ENCODE measurements at places on chromosomes 11 and 22.
A peak's percentile ranks its signal among the peaks of the same experiment; 100 is the strongest.

DNA sequence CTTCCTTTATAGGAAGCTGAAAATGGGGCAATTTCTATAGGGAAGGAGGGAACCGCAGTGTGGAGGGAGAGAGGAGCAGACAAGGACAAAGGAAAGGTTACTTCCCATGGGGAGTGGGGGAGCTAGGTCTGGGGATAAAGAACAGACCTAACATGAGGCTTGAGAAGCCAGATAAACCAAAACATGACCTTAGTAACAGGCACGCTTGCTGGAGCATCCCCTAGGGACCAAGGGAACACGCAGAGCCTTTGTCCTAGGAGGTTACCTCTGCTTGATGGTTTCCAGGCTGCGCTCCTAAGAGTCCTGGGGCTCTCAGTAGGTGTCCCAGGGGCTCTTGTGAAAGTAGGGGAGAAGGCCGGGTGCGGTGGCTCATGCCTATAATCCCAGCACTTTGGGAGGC is 271.4 kb upstream of the NCAM1 start:
- no peak for DNase-seq

- no peak for DNase-seq
Measured at GRCh38 chr11:108973402-108974162, 308.7 kb downstream of the DDX10 start.

DNA sequence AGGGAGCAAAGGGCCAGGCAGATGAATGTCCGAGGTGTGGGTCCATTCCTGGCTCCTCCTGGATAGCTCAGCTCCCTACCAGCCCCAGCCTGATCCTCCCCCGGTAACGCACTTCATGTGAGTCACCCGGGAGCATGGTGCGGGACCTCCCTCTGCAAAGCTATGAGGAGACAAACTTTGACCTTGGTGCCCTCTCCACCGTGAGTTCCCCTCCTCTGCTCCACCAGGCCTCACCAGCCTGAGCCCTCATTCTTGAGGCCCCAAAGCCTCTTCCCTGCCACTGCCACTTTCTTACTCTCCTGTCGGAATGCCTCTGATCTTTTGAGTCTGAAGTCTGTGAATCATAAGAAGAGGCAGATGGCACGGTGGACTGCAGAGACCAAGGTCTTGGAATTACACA is 37.4 kb upstream of the CD82 start:
- no peak for DNase-seq

GRCh38 chr22:44775862-44776261 is 23.5 kb downstream of the ARHGAP8 start:
- no peak for DNase-seq

GRCh38 chr11:97454988-97455387 is 1065.2 kb downstream of the JRKL start:
- no peak for DNase-seq

DNA sequence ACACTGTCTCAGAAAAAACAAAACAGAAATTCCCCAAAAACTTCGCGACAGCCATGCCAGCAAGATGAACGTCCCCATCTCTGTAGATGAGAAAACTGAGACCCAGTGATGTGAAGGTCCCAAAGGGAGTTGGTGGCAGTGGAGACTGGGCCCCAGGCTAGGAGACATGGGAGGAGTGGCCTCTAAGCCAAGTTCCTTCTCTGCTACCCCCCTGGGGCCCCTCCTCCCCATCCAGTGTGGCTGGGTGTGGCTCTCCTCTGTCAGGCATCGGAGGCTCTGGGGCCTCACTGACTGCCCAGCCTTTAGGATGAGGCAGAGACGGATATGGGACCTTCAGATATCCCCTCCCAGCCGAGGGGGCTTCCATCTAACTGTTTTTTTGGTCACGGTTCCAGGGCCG is 9.8 kb downstream of the RELT start:
- DNase-seq: no peak

- no peak for DNase-seq
Measured at GRCh38 chr11:69301455-69302401, 7.8 kb downstream of the MYEOV start.

GRCh38 chr22:24284747-24285203 is 14.1 kb downstream of the SPECC1L start:
- no peak for DNase-seq

- no peak for DNase-seq
Measured at GRCh38 chr11:33545931-33546330, 154.7 kb downstream of the C11orf91 start.

GRCh38 chr11:1336836-1337646 is 27.6 kb upstream of the TOLLIP start:
- DNase-seq: peak; percentile 35

DNA sequence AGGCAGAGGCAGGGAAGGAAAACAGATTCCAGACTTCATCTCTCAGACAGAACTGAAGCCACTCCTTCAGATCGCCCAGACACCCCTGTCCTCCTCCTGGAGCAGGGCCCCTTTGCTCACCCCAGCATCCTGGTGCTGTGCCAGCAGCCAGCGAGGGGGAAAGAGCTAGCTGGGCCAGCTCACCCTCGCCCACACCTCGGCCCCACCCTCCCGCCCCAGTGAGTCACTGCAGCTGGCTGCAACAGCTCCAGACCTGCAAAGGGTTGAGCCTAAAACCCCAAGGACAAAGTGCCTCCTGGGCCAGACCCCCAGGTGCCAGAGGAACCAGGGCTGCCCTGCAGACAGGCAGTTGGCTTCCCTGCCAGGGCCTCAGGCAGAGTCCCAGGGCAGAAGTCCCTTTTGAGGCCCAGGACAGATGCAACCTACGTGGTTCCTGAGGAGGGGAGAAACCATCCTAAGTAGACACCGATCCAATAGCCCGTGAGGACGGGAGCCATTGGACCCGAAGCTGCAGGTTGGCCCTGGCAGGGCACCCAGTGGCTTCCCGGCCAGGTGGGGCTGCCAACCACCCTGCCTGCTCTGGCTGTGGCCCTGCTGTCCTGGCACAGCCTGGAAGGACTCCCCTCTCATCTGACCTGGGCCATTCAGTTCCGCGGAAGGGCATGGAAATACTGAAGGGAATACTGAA is 7.2 kb downstream of the AHNAK start:
- DNase-seq: peak; percentile 23

- DNase-seq: no peak
Measured at GRCh38 chr22:27980424-27981148, 61.5 kb upstream of the PITPNB start.

GRCh38 chr11:119377112-119377901 is 4.2 kb downstream of the USP2 start:
- no peak for DNase-seq
